ENCODE measurements at places on chromosomes 12 and 14. TPM values are rescaled to one million over a fixed set of nuclear protein-coding genes. Genes with fewer than 3 reads are reported as not detected.

- no peak for DNase-seq
Observed at GRCh38 chr12:54538136-54538700, 11.2 kb upstream of the PDE1B start.

DNA sequence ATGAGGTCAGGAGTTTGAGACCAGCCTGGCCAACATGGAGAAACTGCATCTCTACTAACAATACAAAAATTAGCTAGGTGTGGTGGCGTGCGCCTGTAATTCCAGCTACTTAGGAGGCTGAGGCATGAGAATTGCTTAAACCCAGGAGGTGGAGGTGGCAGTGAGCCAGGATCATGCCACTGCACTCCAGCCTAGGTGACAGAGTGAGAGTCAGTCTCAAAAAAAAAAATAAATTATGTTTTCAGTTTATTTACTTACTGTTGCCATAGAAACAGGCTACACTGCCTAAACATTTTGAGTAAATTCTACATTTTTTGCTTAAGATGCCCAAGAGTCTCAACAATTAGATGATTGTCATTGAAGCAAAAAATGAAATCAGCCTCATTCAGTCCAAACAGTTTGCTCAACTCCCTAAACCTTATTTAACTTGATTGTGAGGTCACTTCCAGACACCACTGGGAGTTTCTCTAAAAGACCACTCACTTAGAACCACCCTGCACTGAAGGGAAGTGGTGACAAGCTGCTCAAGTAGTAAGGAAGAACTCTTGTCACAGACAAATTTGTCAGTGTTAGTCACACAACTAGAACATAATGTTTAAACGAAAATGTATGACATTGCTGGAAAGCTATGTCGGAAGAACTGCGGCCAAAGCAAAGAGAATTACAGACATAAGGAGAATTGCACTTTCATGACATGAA, 9.8 kb upstream of the GNPNAT1 start:
- no peak for DNase-seq

- DNase-seq: no peak
Observed at GRCh38 chr14:91866511-91867295, 633 bp downstream of the TC2N start.

GRCh38 chr12:102638777-102639176, 158.4 kb upstream of the IGF1 start:
- no peak for DNase-seq

DNA sequence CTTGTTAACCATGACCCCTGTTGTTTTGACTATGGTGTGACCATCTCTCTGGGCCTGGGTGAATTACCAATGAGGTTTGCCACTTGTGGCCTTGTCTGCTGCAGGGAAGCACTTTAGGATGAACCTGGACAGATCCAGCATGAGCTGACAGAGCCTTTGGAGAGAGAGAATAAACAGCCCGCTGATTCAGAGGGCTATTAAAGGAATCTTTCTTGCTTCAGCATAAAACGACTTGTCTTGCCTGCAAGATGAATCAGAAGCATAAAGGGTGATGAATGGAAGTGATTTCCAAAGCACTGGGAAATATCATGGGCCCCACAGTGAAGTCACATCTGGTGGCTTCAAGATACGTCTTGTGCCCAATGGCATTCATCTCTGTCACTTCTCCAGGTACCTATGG, 69.0 kb upstream of the WSCD2 start:
- DNase-seq: no peak

- DNase-seq: no peak
Observed at GRCh38 chr12:95484524-95484923, 10.6 kb downstream of the METAP2 start.

DNA sequence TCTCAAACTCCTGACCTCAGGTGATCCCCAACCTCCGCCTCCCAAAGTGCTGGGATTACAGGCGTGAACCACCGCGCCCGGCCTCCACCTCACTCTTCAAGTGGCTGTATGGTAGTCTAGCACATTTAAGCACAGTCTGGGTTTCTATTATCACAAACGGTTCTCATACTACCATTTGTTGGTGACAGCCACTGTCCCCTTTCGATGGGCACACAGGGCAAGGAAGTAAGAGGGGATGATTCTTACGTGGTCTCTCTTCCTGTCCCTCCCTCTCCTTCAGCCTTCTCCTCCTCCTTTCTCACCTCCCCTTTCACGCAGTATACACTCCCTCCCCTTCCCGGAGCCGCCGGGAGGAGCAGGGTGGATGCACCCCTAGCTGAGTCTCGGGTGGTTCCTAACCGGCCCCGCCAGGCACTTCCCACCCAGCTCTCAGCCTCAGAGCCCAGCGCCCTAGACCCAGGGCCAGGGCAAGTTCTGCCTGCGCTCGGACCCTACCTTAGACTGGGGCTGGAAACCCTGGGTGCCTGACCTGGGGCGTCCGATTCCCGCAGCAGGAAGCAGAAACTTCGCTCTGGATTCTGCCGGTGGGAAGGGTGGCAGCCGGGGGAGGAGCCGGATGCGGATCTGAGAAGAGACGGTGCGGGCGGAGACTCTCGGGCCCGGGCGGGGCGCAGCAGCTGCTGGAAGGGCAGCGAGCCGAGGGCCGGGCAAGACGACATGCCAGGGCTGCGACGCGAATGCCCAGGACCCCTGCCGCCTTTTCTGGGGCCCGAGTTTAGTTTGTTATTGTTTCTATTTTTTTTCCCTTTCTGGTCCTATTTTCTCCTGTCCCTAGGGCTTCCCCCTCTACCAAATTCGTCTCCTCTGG, at the start of gene TEP1:
Gene TEP1 (minus strand): TSS at position 626 of the 868 bp plus-strand sequence. CDS start 5,062 bp downstream, outside the sequence.
- peak; percentile 66 for DNase-seq

DNA sequence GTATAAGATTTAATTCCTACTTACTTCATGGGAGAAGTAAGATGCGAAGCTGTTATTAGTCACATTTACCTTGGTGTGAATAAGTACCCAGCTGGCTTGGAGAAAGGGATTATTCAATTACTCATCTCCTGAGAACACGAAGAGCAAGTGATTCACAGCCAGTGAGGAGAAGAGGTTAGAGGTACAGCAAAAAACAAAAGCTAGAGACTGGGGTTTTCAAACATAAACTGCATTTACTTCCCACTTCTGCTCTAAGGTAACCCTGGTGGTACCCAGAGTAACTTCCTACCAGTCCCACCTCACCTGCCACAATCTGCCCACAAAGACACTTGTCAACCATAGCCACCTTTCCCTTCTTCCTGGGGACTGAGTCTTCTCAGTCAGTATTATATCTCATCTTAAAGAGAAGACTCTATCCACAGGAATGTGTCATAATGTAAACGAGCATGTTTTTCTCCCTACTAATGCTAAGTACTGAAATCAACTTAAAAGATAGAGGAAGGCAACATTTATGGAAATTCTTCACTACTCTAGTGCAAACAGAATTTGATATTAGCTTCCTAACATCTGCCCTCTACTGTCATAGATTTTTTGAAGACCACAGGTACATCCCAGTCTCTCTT, 6.0 kb upstream of the IL22 start:
- no peak for DNase-seq

GRCh38 chr12:132285991-132286681, 43.3 kb downstream of the GALNT9 start:
- peak; percentile 64 for DNase-seq

DNA sequence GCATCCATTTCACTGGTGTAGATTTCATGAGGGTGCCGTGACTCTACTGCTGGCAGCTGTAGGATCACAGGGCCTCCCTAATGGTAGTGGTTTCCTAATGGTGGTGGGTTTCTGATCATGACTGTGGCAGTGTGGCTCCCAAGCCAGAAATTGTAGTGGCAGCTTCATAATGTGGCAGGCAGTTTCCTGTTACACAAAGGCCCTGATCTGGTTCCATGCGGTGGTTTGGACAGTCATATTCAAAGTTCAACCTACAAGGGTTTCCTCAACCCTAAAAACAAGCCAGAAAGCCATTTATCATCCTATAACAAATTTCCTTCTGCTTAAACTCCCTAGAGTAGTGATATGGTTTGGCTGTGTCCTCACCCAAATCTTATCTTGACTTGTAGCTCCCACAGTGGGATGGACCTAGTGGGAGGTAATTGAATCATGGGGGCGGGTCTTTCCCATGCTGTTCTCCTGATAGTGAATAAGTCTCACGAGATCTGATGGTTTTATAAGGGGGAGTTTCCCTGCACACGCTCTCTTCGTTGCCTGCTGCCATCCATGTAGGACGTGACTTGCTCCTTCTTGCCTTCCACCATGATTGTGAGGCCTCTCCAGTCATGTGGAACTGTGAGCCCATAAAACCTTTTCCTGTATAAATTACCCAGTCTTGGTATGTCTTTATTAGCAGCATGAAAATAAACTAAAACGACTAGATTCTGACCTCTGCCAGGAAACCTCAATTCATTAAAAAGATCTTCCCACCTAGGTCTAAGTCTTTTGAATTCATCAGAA, 257.1 kb downstream of the EFCAB11 start:
- DNase-seq: no peak

DNA sequence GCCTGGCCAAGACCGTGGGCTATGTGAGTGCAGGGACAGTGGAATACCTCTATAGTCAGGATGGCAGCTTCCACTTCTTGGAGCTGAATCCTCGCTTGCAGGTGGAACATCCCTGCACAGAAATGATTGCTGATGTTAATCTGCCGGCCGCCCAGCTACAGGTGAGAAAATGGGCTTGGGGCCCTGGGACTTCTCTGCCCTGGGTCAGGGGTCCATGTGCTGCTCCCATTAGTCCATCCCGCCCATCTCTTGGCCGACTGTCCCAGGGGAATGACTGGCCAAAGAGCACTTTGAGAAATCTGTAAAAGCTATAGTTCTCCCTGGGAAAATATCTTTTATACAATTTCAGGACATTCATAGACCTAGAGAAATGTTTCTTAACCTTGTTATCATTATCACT, 63.5 kb downstream of the ACACB start:
- no peak for DNase-seq

- DNase-seq: no peak
Observed at GRCh38 chr12:82973592-82973991, 286.9 kb downstream of the TMTC2 start.

- no peak for DNase-seq
Observed at GRCh38 chr14:49770212-49770817, 2.4 kb downstream of the KLHDC2 start.

DNA sequence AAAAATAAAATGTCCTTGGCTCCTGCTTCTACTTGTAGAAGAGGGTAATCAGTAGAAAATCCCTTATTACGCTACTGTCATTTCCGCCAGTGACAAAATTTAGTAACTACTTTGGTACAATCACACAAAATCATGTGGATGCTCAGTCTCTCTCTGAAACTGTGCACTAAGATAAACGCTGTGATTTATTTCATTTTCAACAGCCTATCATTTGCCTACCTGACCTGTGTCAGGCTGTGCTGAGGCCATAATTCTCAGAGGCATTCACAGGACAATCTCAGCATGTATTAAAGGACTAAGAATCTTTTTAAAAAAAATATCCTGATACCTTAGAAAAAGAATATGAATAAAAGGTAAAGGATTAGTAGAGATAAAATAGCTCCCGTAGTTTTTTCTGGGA, 226.0 kb downstream of the RASSF9 start:
- no peak for DNase-seq

DNA sequence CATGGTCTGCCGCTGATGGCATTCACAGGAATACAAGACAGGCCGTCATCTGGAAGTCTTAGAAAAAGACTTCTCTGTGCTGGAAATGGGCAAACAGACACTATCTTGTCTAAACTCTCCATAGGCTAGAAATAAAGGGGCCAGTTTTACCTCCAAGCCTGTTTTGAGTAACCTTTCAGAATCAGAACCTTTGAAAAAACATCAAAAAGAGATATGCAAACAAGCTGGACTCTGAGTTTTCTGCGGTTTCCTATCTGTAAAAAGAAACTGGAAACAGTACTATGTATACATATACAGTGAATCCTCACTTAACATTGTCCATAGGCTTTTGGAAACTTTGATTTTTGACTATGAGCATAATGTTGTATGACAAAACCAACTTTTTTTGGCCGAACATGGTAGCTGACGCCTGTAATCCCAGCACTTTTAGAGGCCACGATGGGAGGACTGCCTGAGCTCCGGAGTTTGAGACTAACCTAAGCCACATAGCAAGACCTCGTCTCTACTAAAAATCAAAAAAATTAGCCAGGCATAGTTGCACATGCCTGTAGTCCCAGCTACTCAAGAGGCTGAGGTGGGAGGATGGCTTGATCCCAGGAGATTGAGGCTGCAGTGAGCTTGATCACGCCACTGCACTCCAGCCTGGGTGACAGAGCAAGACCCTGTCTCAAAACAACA, 92.9 kb upstream of the MAX start:
- no peak for DNase-seq

DNA sequence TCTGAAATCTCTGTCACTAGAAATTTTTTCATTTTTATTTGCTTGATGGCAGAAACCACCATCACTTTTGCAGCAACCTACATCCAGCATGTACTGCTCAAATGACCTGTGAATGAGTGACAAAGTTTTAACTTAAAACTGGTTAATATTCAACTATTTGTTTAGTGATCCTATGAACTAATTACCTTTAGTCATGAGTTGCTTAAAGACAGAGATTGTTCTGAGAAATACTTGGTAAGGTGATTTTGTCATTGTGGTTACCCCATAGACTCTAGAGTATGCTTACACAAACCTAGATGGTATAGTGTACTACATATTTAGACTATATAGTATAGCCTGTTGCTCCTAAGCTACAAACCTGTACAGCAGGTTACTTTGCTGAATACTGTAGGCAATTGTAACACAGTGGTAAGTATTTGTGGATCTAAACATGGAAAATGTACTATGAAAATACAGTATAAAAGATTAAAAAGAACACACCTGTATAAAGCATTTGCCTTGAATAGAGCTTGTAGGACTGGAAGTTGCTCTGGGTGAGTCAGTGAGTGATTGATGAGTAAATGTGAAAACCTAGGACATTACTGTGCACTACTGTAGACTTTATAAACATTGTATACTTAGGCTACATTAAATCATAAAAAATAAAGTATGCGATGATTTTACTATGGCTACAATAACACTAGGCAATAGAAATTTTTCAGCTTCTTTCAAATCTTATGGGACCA, 256.6 kb upstream of the PPFIA2 start:
- DNase-seq: no peak

The CCDC175 gene
- not detected for total RNA-seq

The SMIM41 gene
- total RNA-seq: 1.1 TPM

The SLC6A15 gene
- total RNA-seq: not detected

The POTEG gene
- total RNA-seq: not detected

The GTF2A1 gene
- 22.2 TPM for total RNA-seq

The DEPDC4 gene
- not detected for total RNA-seq
